ENCODE measurements at places on chromosomes 16 and 17. TPM values are rescaled to one million over a fixed set of nuclear protein-coding genes. Genes with fewer than 3 reads are reported as not detected.

DNA sequence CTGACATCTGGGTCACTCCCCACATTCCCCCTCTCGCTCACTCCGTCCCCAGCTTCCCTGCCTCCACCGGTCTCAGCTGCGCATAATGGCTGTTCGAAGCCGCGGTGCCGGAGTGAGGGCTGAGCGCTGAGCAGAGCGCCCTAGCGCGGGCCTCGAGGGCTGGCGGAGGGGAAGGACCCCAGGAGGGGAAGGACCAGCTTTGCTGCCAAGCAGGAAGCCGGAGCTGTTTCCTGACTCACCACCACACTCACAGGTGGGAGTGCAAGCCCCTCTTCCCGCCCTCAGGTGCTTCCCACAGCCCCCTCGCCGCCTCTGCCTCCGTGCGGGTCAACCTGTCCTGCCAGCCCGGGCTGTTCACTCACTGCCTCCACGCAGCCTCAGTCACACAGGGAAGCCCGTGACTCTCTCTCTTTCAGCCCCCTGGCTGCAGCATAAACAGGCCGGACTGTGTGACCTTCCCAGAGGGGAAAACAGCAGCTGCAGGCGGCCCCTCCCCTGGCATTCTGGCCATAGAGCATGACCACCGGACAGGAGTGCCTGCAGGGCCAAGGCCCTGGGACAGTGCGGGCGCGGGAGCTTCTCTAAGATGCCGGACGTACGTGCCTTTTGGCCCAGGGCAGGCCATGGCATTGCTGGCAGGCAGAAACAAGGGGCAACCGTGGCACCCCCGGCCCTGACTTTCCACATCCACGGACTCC lies 23.7 kb downstream of the SLC43A2 start:
- H3K27me3 ChIP-seq = no peaks in the 10 kb centered on the region
- H3K36me3 ChIP-seq = no peaks in the 10 kb centered on the region
- DNase-seq = peak; percentile 7
- no peak overlapping the region for H3K4me3 ChIP-seq

DNA sequence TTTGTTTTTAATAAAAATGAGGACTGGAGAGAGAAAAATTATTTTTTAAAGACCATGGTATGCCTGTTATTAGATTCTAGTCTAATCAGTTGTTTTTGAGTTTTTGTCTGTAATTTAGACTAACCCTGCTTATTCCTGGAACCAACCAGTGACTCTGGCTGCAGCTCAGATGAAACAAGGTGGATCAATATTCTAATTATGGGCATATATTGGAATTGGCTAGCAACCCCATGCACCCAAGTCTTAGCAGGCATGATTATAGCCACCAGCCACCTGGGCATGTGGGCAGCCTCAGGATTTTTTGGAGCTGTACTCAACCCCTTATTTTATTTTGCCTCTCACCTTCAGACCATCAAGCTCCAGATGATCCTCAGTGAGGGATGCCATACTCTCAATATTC lies 21.6 kb upstream of the SLC6A2 start:
- H3K4me1 ChIP-seq = no peaks in the 10 kb centered on the region
- H3K4me3 ChIP-seq = no peak overlapping the region
- H3K36me3 ChIP-seq = no peaks in the 10 kb centered on the region
- no peak for DNase-seq
- H3K27ac ChIP-seq = no peak overlapping the region

TMEM235 gene
- 0.21 TPM for polyA plus RNA-seq

DNA sequence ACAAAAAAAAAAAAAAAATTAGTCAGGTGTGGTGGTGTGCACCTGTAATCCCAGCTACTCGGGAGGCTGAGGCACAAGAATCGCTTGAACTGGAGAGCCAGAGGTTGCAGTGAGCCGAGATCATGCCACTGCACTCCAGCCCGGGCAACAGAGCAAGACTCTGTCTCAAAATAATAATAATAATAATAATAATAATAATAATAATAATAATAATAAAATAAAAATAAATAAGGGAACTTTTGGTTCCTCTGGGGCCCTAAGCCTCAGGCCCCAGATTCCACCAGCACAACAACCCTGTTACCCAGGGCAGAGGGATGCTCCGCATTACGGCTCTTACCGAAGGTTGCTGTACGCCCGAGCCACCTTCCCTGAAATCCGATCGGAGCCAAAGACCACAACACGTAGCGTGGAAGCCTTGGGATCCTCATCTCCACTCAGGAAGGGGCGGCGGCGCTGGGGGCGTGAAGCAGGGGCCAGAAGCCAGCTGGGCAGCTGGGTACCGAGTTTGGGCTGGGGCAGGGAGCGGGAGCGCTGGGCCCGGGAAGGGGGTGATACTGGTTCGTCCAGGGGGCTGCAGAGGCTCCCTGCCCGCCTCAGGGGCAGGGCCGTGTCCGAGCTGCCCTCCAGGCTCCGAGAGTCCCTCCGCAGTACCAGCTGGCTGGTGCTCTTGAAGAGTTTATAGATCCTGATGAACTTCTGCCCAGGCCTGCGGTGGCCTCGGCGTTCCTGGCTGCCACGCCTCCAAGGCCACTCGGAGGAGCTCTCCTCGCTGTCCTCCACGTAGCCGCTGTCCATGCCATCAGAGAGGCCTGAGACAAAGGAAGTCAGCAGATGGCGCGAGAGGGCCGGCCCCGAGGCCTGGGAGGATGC lies 20.6 kb upstream of the PIK3R6 start:
- no peaks in the 10 kb centered on the region for H3K36me3 ChIP-seq
- no peak overlapping the region for H3K4me3 ChIP-seq
- H3K4me1 ChIP-seq = no peaks in the 10 kb centered on the region
- peak; percentile 73 for DNase-seq
- H3K27me3 ChIP-seq = peaks cover 5% of the 10 kb centered on the region
- H3K27ac ChIP-seq = no peak overlapping the region

ZG16 gene
- 2.7 TPM for polyA plus RNA-seq

MYADML2 gene
- polyA plus RNA-seq = 0.06 TPM

GRCh38 chr16:73064212-73064993 lies 16.5 kb upstream of the ZFHX3 start:
- peaks cover 82% of the 10 kb centered on the region for H3K27me3 ChIP-seq
- DNase-seq = no peak
- no peak overlapping the region for H3K4me3 ChIP-seq
- no peak overlapping the region for H3K27ac ChIP-seq

- no peaks in the 10 kb centered on the region for H3K4me1 ChIP-seq
- DNase-seq = no peak
- H3K27me3 ChIP-seq = no peaks in the 10 kb centered on the region
- no peaks in the 10 kb centered on the region for H3K36me3 ChIP-seq
- H3K27ac ChIP-seq = no peak overlapping the region
Measured at GRCh38 chr16:62760398-62760797, 724.2 kb upstream of the CDH8 start.

GRCh38 chr17:80569924-80570323 lies 25.3 kb downstream of the RPTOR start:
- peaks cover 7% of the 10 kb centered on the region for H3K4me1 ChIP-seq
- H3K27ac ChIP-seq = no peak overlapping the region
- H3K36me3 ChIP-seq = no peaks in the 10 kb centered on the region
- DNase-seq = no peak
- H3K27me3 ChIP-seq = no peaks in the 10 kb centered on the region

DNA sequence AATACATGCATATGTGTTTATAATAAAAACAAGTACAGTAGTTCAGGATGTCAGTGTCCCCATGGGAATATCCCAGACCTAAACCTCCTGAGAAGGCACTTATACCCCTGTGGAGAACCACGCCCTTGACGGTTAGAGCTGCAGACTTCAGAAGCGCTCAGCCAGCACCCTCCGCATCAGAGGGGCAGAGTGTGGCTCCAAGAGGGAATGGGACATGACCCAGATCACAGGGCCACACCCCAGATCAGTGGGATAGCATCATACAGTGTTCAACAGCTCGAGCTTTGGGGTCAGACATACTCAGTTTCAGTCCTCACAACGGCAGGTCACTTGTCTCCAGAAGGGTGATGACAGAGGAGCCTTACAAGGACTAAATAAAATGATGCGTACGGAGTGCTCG lies 45.8 kb upstream of the ZNF423 start:
- no peaks in the 10 kb centered on the region for H3K27me3 ChIP-seq
- H3K27ac ChIP-seq = no peak overlapping the region
- H3K4me1 ChIP-seq = peaks cover 6% of the 10 kb centered on the region
- no peaks in the 10 kb centered on the region for H3K36me3 ChIP-seq
- H3K4me3 ChIP-seq = no peak overlapping the region

GRCh38 chr17:9386401-9386800 lies 189.2 kb downstream of the STX8 start:
- peak; percentile 15 for DNase-seq
- no peaks in the 10 kb centered on the region for H3K36me3 ChIP-seq
- no peak overlapping the region for H3K4me3 ChIP-seq
- H3K4me1 ChIP-seq = no peaks in the 10 kb centered on the region

TOP2A gene
- 19.3 TPM for polyA plus RNA-seq

DNA sequence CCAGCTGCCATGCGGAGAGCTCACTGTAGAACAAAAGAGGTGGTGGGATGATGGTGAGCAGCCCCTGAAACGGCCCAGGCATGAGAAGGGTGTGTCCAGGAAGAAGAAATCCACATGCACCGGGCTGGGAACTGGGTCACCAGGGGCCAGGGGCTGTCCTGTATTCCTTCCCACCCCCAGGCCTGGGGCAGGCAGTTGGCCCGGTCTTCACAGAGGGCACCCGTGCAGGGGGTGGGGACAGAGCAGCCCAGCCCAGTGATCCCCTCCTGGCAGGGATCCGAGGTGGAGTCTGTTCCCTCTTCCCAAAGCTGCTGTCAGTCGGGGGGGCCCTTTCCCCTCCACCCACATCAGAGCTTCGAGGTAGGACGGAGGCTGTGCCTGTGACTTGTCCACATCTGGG lies 9.2 kb downstream of the HS3ST6 start:
- no peak overlapping the region for H3K4me3 ChIP-seq
- H3K4me1 ChIP-seq = peaks cover 11% of the 10 kb centered on the region
- DNase-seq = no peak
- H3K27ac ChIP-seq = no peak overlapping the region
- H3K27me3 ChIP-seq = no peaks in the 10 kb centered on the region

DNA sequence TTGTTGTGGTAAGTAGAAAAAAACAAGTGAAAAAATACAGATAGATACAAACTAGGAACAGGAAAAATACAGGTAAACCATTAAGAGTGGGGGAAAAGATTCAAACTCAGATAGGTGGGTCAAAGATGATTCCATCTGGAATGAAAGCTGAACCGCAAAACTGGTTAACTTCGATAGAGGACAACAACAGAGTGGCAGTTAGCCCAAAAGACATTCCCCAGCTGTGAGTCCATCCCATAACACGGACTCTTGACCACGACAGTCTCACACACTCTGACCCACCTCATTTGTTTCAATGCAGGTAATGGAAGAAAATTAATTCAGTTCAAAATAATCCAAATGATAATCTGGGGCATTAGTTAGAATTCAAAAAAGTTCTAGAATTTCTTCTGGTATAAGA lies 13.5 kb downstream of the ELAC2 start:
- H3K27ac ChIP-seq = no peak overlapping the region
- no peak overlapping the region for H3K4me3 ChIP-seq
- H3K4me1 ChIP-seq = no peaks in the 10 kb centered on the region

GAA gene
- 55.8 TPM for polyA plus RNA-seq

- H3K4me3 ChIP-seq = no peak overlapping the region
- H3K4me1 ChIP-seq = peaks cover 19% of the 10 kb centered on the region
- H3K36me3 ChIP-seq = no peaks in the 10 kb centered on the region
- no peak overlapping the region for H3K27ac ChIP-seq
- H3K27me3 ChIP-seq = no peaks in the 10 kb centered on the region
Measured at GRCh38 chr17:15970500-15970899, 25.6 kb downstream of the ADORA2B start.

- H3K4me3 ChIP-seq = peak overlapping the region; percentile 77
- H3K27ac ChIP-seq = peak overlapping the region; percentile 92
- peaks cover 26% of the 10 kb centered on the region for H3K4me1 ChIP-seq
- H3K36me3 ChIP-seq = no peaks in the 10 kb centered on the region
Measured at GRCh38 chr16:9092282-9092977, 986 bp downstream of the HAPSTR1 start.

DNA sequence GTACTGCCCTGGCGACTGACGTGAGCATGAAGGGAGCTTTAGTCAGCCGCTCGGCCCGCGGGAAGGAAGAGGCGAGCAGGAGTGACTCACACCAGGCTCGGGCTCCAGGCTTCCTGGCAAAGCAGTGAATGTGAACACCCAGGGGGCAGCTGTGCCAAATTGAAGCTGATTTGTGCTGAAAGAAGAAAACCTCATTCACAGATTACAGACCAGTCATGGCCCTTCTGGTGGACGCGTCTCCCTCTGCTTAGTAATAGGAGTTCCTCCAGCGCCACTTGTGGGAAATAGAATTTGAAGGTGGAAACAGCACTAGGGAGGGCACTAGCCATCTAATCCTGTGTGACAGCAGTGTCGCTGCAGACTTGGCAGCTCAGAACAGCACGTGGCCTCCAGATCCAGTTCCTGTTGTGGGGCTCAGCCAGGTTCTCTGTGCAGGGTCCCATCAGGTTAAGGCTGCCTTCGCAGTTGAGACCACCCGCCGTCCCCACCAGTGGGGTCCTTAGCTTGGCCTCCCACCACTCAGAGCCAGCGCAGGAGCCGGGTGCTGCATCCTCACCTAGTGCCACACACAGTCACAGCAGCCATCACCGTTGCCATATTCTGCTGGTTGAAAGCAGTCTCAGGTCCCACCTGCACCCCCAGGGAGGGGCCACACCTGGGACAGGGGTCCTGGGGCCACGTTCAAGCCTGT lies 164.5 kb upstream of the CHMP6 start:
- DNase-seq = peak; percentile 50
- H3K36me3 ChIP-seq = no peaks in the 10 kb centered on the region
- peaks cover 20% of the 10 kb centered on the region for H3K4me1 ChIP-seq
- no peak overlapping the region for H3K4me3 ChIP-seq

DNA sequence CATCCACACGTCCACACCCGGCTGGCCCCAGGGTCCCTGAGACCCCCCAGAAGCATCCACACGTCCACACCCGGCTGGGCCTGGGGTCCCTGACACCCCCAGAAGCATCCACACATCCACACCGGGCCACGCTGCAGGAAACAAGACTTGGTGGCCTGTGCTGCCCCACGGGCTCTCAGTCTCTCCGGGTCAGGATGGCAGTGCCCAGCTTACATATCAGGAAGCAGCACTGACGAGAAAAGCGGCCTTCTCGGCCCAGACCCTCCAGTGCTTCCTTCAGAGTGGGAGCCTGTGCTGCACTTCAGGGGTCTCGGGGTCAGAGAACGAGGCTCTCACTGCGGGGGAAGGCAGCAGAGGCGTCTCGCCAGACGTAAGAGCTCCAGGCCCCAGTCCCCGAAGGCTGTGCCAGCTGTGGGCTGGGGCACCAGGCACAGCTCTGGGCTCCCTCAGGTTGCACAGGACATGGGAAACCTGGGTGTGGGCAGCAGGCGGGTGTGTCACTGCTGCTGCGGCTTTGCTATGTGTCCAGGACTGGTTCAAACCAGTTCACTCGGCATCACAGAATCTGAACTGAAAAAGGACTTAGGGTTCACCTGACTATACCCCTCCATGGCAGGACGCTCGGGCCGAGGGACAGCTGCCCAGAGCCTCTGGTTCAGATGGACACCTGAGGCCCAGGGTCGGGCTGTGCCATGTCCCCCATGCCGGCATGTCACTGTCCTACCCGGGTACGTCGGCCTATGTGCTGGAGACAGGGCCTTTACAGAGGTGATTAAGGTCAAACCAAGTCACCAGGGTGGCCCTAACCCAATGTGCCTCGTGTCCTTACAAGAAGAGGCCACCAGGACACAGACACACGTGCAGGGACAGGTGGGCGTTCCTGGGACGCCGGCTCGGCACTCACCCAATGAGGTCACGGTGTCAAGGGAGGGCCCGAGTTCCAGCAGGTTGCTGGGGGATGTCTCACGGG lies 40.2 kb upstream of the CHMP6 start:
- H3K27me3 ChIP-seq = no peaks in the 10 kb centered on the region
- H3K36me3 ChIP-seq = no peaks in the 10 kb centered on the region
- DNase-seq = no peak
- no peak overlapping the region for H3K27ac ChIP-seq
- H3K4me1 ChIP-seq = no peaks in the 10 kb centered on the region
- H3K4me3 ChIP-seq = no peak overlapping the region

GRCh38 chr16:13084331-13084730 lies 182.9 kb downstream of the SHISA9 start:
- H3K4me1 ChIP-seq = no peaks in the 10 kb centered on the region
- H3K36me3 ChIP-seq = no peaks in the 10 kb centered on the region
- peak; percentile 46 for DNase-seq
- H3K4me3 ChIP-seq = no peak overlapping the region
- H3K27me3 ChIP-seq = no peaks in the 10 kb centered on the region
